ENCODE measurements at places on chromosomes 2 and 18.

- DNase-seq: no peak
These were observed 373.9 kb downstream of the DSEL start for GRCh38 chr18:67142604-67143003.

GRCh38 chr18:3852321-3852720, 402.3 kb downstream of the TGIF1 start:
- no peak for DNase-seq

DNA sequence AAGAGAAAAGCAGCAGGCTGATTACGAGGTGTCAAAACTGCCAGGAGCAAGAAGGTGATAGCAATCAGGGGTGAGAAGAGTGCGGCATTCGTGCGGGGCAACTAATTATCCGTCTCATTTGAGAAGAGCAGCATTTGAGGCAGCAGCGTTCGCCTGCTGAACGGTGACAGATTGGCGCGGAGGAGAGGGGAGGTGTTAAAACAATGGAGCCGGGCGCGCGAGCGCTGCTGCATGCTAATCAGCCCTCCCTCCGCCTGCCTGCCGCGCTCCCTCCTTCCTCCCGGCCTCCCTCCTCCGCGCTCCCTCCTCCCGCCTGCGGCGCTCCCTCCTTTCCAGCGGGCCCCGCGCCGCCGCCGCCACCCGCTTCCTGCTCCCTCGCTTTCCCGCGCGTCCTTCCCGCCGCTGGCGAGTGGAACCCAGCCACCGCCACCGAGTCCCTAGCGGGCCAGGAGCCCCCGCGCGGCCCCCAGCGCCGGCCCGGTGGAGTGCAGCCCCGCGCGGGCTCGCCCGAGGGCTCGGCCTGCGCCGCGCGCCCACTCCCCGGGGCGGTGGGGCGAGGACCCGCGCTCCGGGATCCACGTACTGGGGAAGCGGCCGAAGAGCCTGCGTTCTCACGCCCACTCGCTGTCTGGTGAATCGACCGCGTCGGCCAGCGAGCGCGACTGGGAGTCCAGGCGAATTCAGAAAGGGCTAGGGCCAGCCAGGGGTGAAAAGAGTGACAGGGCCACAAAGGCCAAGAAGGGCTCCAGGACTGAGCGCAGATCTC, 69.5 kb upstream of the PSMD14 start:
- peak; percentile 6 for DNase-seq

DNA sequence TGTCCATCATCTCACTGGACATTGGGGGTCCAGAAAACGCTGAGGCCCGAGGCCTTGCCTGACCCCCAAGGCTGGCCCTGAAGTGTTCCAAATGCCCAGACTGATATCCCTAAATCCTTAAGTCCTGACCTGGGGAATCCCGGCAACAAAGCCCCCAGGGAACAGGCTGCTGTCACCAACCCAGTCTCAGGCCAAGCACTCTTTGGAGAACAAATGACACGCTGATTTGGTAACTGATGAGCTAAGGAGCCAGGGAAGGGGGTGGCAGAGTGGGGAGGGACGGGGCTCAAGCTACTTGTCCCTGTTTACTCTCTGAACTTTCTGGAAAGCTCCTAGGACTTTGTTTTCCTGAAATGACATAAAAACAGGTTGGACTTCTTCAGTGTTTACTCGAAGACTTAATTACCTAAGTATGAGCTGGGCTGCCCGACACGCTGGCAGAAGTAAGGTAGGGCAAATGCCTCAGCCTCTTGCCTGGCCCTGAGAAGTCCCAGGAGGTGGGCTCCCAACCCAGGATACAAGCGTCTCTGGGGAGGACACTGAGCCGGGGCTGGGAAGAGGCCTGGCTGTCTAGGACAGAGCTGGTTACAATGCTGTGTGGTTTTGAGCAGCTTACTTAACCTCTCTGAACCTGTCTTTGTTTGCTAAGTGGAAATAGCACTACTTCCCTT, 105.5 kb upstream of the GLI2 start:
- no peak for DNase-seq

DNA sequence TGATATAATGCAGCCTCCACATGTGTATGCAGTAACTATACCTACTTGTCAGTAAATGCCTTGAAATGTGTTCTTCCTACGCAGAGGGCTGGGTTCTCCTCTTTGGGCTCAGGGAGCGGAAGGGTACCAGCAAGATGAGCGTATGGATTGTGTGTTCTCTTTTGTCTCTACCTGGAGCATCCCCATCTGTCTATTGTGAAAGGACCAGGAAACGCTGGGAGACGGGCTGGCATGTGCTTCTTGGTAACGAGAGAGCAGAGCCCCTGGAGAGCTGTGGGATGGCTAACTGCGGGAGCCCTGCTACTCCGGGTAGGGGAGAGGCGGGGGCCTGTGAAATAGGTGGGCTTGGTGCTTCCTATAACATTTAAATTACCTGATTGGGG, 80.9 kb downstream of the BCL2 start:
- DNase-seq: no peak

- DNase-seq: no peak
These were observed 8.8 kb downstream of the PPP1R7 start for GRCh38 chr2:241159116-241159515.

DNA sequence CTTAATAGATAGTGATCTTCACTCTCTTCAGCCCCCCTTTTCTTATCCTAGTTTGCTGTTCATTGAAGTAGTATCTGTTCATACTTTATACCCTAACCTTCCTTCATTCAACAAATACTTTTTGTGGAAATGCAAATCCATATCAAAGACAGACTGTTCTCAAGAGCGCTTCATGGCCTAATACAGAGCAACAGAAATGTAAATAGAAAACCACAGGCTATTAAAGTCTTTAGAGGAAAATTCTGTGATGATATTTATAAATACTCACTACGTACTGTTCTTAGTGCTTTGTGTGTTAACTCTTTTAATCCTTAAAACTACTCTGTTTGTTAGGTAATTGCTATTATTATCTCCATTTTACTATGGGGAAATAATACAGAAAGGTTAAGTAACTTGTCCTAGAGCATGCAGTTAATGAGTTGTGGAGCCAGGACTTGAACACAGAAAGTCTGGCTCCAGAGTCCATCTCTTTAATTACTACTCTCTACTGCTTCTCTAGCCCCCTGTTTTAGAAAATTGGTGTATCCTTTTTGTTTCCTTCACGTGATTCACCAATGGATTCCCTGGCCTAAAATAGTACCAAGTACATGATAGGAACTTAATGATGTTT, 2.9 kb downstream of the MDH1 start:
- DNase-seq: no peak

- DNase-seq: no peak
These were observed 56.3 kb upstream of the AFF3 start for GRCh38 chr2:100198461-100199230.

GRCh38 chr2:43255296-43255910, 29.0 kb upstream of the ZFP36L2 start:
- no peak for DNase-seq

- DNase-seq: no peak
These were observed 266.5 kb downstream of the TSN start for GRCh38 chr2:122021941-122022340.

GRCh38 chr2:79994161-79994560, 310.4 kb downstream of the LRRTM1 start:
- no peak for DNase-seq

- no peak for DNase-seq
These were observed 17.1 kb downstream of the ATOH8 start for GRCh38 chr2:85770786-85771409.

DNA sequence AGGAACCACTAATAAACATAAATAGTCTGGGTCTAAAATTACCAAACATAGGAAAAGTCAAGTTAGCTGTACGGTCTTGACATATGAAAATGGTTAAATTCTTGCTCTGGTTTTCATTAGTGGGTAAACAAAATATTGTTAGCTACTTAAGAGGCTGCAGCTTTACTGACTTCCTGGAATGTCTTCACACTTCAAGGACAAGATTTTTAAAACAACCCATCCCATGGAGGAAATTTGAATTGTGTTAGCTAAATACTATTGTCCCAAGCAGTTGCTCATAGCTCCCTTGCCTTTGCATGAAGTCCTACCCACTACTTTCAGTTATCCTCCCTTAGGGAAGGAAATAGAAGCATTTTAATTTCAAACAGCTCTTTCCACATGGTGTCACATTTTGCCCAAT, 128.5 kb downstream of the EPHA4 start:
- DNase-seq: no peak

DNA sequence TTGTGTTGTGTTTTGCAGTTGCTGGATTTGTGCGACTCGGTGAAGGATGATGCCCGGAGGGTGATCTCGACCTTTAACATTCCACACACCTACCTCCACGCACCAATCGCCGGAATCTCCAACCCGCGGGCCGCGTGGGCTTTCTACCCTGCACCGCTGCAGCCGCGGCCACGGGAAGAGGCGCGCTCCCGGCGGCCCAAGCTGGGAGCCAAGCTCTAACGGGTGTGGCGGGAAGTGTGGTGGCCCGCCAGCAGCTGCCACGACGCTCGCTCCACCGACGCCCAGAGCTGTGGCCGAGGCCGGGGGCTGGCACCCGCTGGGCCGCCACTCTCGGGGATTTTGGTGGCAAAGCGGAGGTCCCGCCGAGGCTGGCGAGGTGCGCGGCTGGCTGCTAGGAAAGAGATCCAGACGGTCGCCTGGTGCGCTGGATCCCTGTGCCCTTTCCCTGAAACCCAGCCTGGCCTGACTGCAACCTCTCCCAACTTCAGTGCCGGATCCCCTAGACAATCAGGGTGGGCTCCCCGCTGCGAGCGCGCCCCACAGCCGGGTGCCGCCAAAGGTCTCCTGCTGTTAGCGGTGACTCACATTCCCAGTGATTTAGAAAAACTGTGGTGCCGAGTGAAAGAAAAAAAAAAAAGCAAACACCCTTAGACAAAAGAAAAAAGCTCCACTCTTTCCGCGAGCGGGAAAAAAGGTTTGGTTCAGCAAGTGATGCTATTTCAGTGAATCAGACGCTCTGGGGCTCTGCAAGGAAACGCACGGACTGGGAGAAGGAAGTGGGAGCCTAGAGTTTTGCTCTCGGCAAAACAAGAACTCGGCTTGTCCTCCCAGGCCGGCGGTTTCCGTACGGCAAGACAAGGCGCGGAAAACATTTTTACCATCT, 2.9 kb upstream of the BCL2L11 start:
- DNase-seq: peak; percentile 3

- no peak for DNase-seq
These were observed 102.3 kb upstream of the TTN start for GRCh38 chr2:178909507-178909906.

DNA sequence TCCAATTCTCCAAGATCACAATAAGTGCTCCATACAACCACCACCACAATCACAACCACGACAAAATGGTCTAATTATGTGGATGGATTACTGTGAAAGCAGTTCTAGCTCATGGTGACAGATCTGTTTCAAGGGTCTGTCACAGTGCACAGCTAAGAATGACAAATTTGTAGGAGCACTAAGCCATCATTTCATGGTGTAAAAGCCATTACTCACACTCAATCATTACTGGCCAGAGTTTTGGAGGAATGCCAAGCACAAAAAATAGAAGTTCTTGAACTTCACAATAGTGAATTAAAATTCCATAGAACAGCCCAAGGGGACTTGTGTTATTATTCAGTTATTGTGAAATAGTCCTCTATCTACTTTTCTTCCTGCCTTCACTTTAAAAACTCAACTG, 2.3 kb downstream of the CPS1 start:
- DNase-seq: no peak

DNA sequence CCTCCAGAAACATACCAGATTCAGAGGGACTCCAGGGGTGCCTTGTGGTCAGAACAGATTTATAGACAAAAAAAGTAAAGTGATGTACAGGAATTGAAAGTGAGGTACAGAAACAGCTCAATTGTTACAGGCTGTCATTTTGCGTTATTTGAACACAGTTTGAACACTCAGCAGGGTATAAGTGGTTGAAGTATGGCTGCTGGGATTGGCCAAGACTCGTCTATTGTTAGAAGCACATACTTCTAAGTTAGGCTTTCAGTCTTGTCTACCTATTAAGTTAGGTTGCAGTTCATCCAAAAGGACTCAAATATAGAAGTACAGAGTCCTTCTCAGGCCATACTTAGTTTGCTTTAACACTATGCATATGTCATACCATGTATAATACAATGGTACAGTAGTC, 21.0 kb upstream of the GRB14 start:
- DNase-seq: no peak

DNA sequence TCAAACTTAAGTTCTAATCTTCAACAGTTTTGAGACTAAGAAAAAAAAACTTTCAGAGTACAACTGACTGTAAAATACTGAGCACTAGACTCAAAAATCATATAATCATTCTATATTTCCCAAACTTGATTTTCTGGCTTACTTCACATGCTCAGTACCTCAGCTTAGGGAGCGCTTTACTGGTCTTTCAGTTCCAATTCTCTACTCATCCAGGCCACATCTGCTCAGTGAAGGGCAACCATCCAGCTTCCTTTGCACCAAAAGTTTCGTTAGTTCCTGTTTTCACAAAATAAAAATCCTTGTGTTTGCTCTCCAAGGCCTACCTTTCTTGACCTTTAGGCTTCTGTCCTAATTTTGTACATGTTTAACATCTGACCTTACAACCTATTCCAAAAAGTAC, 287.6 kb upstream of the LRRTM1 start:
- no peak for DNase-seq

GRCh38 chr2:143524559-143525401, 395.6 kb downstream of the ARHGAP15 start:
- no peak for DNase-seq

DNA sequence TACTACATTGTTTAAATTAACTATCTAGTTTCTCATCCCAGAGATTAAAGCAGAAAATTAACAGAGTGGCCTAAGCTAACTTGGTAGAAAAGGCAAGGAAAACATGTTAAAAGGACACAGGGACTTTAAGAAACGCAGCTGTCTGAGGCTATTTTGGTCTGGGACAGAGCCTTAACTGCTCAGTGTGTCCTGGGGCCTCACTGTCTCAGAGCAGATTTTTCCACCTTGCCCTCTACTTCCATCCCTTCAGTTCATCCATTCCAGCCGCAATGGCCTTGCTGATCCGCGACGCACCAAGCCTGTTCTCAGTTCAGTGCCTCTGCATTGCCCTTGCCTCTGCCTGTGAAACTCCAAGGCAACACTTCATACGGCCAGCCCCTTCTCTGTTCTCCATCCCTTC, 114.9 kb upstream of the OSR1 start:
- DNase-seq: no peak

DNA sequence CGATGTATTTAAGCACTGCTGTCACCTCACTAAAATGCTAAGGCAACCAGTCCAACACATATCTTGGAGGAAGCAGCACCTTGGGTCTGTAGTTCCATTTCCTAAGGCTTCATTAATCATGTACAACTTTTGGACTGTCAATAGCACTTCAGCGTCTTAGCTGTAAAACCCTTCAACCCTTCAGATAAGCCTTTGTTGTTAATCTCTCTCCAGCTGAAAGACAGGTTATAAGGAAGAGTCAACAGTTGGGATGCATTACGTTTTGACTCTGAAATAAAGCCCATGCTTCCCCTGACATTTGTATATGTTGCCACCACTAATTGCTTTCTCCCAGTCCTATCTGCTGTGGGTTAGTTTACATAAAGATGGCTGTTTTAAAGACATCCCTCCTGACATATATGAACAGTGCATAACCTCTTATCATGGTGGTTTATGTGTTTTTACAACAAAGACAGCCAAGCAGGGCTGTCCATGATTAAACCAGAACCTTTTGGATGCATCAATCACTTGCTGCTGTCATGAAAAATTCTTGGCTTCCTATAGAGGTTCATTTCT, 81.5 kb downstream of the EPHA4 start:
- DNase-seq: no peak
